ENCODE measurements at places on chromosomes 5 and 9.

DNA sequence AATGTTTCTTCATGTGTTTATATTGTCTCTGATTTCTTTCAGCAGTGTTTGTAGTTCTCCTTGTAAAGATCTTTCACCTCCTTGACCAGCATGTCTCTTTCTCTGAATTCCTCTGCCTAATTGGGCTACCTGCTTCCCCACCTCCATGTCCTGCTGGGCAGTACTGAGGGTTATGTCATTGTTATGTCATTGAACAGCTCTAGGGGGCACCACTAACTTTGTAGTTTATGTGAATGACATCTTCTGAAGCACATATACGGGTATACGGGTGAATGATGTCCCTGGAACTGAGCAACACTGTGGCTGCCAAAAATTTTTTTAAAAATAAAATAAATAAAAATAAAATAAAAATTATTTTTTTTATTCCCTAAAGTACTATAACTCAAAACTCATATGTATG is 16.9 kb upstream of the SNCAIP start:
- DNase-seq = peak; percentile 8

GRCh38 chr5:132493821-132494220 is 3.2 kb upstream of the IRF1 start:
- no peak for DNase-seq

DNA sequence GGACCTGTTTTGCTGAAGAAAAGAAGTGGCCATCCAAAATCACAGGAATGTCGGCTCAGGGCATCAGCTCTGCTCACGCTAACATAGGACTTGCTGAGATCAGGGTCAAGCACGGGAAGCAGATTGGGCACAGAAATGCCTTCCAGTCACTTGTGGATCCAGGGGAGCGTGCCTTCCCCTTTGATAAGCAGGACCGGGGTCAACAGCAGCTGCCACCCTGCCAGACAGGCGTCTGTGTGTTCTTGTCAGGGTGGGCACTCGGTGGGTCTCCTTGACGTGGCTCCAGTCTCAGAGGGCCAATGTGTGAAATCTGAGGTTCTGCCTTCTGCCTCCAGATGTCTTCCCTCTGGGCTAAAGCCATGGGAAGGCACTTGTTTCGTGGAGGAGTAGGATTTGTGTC is 313.7 kb upstream of the IRX4 start:
- DNase-seq = no peak

DNA sequence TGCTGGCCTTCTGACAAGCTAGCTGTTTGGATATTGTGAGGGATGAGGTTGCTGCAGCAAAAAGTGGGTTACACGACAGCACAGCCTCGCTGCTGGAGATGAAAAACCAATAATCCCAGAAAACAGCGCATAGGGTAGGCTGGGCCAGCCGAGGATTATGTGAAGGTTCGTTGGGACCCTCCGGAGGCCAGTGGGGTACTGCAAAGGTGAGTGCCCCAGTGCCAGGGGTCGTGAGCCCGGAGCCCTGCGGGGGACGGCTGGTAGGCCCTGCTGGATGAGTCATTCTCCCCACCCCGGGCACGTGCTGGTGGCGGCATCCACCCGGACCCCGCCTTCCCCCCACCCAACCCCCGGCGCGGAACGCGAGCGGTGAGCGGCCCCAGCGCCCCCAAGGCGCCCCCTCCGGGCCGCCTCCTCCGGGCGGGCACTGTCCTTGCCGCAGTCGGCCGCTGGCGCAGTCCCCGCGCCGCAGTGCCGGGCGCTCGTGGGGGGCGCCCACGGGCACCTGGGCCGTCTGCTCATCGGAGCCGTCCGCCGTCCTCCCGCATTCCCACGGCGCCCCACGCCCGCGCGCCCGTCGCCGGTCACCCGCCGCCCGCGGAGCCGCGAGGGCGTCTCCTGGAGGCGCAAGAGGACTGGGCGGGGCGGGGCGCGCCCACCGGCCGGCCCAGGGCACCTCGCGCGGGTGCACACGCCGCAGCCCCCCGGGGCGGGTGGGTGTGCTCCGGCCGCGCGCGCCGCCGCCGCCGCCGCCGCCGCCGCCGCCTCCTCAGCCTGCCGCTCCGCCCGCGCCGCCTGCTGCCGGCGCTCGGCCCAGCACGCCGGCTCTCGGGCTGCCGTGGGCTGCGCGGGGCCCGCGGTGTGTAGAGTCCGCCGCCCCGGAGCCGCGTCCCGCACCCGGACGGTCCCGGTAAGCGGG is at the start of gene PHF24:
Gene PHF24 (plus strand): TSS at position 794 of the 919 bp plus-strand sequence. CDS start 13,014 bp downstream, outside the sequence.
- DNase-seq = no peak

GRCh38 chr9:11045589-11045988 is 432.8 kb upstream of the PTPRD start:
- no peak for DNase-seq

DNA sequence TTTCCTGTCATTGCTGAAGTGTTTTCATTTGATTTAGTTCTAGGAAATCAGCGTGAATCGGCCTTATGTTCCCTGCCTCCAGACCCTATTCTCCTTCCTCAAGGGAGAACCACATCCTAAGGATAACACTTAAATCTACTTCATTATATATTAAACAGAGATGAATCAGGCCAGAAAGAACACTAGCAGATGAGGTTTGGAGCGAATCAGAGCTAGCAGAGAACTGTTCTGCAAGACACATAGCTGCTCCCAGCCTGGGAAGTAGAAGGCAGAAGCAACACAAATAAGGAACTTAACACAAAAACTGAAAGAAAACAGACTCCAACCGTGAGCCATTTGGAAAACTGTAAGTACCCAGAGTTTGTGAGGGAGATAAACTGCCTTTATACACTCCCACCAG is 718.2 kb downstream of the SEMA5A start:
- DNase-seq = no peak

DNA sequence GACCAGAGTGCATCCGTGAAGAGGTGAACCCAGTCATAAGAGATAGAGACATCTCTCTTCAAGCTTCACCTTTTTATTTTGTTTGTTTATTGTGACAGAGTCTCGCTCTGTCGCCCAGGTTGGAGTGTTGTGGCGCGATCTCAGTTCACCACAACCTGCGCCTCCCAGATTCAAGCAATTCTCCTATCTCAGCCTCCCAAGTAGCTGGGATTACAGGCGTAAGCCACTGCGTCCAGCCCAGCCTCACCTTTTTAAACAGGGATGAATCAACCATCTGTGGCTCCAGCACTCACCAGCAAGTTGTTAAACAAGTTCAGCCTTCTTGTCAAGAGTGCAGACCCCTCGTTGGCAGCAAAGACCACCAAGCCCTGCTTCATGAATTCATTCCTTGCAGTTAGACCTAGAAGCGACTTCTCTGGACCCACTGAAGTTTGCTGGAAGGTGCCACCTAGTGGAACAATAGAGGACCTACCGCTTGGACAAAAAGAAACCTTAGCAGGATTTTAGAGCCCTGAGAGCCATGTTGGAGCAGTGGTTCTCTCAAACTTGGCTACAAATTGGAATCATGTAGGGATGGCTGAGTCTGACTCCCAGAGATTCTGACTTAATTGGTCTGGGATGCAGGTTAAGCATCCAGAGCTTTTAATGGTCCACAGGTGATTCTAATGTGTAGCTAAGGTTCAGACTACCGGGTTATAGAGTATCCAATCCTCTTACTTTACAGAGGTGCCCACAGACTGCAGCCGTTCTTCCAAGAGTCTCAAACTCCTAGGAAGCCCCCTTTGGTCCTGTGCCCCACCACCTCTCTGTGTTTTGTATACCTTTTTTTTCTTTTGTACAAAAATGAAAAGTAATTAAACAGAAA is 10.5 kb upstream of the GALNT10 start:
- DNase-seq = peak; percentile 27

DNA sequence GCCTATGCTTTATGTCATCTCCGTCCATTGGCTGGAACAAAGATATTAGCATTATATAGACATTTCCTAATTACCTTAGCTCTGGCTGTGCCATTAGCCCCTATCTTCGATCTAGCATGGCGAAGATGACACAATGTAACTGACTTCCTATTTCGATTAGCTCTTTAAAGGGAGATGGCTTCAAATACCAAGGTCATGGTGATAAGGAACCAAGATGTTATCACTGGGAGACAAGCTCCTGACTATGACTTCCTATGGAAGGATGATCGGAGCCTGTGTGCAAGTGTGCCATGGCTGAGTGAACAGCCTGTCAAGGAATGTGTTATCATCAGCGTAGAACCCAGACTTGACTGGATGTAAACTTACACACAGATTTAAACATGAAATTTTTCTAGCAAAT is 602.1 kb downstream of the PSAT1 start:
- DNase-seq = no peak

DNA sequence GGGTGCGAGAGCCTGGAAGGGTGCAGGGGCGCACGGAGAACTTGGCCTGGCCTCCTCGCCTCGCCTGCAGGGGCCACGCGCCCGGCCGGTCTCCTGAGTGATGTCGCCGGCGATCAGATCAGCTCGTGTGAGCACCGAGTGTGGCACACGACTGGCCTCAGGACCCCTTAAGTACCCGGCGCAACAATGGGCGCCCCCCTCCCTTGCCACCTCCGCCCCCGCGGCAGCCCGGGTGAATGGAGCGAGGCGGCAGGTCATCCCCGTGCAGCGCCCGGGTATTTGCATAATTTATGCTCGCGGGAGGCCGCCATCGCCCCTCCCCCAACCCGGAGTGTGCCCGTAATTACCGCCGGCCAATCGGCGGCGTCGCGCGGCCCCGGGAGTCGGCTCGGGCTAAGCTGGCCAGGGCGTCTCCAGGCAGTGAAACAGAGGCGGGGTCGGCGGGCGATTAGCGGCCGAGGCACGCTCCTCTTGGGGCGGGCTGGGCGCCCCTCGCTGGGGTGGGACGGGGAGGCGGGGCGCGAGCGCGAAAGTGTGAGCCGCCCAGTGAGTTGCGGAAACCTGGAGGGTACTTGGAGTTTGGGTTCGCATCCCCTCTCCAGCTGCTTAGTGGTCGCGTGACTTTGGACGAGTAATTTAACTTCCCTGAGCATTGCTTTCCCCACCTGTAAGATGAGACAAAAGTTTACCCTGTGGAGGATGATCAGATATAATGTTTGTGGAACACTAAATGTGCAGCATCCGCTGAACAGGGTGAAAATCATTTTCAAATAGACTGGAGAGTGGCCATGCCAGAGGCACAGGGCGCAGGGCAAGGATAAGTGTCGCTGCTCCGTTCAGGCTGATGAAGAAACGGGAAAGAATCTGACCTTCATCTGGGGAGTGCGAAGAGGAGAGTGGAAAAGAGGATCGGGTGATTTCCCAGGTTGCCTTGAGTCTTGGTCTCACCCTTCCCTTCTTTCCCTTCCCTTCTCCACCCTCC is at the start of gene NEUROG1:
Gene NEUROG1 (minus strand): TSS at position 145 of the 982 bp plus-strand sequence. CDS start 274 bp downstream, outside the sequence.
- no peak for DNase-seq

DNA sequence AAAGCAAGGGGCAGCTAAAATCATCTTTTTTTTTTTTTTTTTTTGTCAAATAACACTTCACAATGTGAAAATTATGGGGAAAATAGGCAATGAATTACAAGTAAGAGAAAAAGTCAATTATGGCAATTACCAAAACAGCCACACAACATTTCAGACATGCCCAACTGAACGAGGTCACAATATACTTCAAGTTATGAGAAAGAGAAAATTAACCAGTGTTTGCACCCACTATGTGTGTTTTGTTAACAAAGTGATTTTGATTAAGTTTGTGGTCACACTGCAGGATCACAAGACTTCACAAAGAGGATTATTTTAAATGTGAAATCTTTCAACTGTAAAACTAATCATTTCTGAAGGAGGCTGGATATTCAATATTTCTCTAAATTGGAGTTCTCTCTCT is 1032.8 kb upstream of the DMAC1 start:
- DNase-seq = no peak

GRCh38 chr9:17116400-17116837 is 18.4 kb upstream of the CNTLN start:
- DNase-seq = no peak

All from GM12864 (cell line).